Osteocyte (in vitro differentiated cells): ENCODE measurements at places on chromosomes 5 and 9. TPM values are rescaled to one million over a fixed set of nuclear protein-coding genes. Genes with fewer than 3 reads are reported as not detected.

DNA sequence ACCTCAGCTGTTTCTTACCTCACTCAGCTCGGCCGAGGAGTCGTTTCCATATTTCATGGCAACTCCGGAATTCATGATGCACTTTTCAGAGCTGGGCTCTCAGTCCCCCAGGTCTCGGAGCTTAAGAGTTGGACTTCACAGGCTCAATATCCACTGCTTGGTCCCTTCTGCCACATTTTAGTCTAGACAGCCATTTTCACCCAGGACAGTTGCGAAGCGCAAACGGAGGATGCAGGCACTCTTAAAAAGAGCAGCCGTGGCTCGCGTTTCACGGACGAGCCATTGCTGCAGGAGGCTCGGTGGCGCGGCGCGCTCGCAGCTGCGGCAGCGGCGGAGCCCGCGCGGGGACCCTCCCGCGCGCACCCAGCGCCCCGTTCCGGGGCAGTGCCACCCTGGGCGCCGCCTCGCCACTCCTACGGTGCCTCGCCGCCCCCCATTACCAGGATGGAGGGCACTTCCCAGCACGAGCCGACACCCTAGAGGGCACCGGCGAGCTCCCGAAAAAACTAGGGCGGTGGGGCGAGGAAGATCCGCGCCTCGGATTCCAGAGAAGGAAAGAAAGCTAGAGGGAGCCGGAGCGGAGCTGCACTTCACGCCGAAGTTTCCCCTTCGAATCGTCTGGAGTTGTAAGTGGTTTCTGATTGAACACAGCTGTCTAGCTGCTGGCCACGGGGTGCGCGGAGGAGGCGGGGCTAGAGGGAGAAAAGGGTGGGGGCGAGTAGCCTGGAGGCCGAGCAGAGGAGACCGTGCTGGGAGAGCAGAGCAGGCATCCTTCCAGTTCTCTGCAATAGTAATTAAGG lies 140.3 kb downstream of the TSSK1B start:
- H3K4me1 ChIP-seq, result peaks cover 20% of the 10 kb centered on the region
- DNase-seq, result peak; percentile 94
- H3K27me3 ChIP-seq, result peaks cover 2% of the 10 kb centered on the region
- peak overlapping the region; percentile 87 for H3K4me3 ChIP-seq
- no peaks in the 10 kb centered on the region for H3K36me3 ChIP-seq
- peak overlapping the region; percentile 95 for H3K27ac ChIP-seq

- no peak overlapping the region for H3K27ac ChIP-seq
- DNase-seq, result no peak
- H3K27me3 ChIP-seq, result no peaks in the 10 kb centered on the region
- H3K4me3 ChIP-seq, result no peak overlapping the region
- peaks cover 3% of the 10 kb centered on the region for H3K36me3 ChIP-seq
These were observed 121.1 kb downstream of the NUDT12 start for GRCh38 chr5:103441523-103441922.

- H3K27ac ChIP-seq, result no peak overlapping the region
- peaks cover 1% of the 10 kb centered on the region for H3K27me3 ChIP-seq
- no peaks in the 10 kb centered on the region for H3K36me3 ChIP-seq
These were observed 17.5 kb upstream of the OR13C9 start for GRCh38 chr9:104635456-104635855.

- no peak overlapping the region for H3K4me3 ChIP-seq
- no peak overlapping the region for H3K27ac ChIP-seq
- H3K4me1 ChIP-seq, result no peaks in the 10 kb centered on the region
- DNase-seq, result peak; percentile 63
- H3K36me3 ChIP-seq, result no peaks in the 10 kb centered on the region
- H3K27me3 ChIP-seq, result peaks cover 28% of the 10 kb centered on the region
These were observed 66.8 kb downstream of the RASGEF1C start for GRCh38 chr5:180142021-180142765.

DNA sequence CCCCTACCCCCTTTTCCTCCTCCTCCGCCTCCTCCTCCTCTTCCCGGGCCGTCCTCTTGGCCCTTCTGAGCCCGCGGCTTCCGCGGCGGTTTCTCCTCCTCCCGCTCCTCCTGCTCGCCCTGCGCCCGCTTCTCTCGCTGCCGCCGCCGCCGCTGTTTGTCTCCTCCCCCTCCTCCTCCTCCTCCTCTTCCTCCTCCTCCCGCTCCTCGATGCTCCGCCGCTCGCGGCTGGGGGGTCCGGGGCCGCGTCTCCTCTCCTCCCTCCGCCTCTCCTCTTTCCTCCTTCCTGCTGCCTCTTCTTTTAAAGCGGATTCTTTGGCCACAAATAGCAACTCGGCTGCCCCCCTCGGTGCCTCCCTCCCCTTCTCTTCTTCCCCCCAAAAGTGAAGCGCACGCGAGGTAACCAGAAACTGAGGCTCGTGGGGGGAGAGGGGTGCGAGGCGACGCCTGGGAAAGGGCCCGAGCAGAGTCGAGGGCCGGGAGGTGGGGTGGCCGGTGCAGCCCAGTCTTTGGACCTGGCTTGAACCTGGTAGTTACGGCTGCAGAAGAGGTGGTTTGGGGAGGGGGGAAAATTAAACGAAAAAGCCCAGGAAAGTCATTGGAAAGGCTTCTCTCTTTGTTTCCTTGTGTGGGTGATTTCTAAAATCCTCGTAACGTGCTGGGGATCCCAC lies 1058.5 kb upstream of the DMAC1 start:
- DNase-seq, result peak; percentile 85
- peak overlapping the region; percentile 69 for H3K4me3 ChIP-seq
- peaks cover 16% of the 10 kb centered on the region for H3K4me1 ChIP-seq
- no peak overlapping the region for H3K27ac ChIP-seq
- H3K36me3 ChIP-seq, result no peaks in the 10 kb centered on the region

- H3K4me3 ChIP-seq, result no peak overlapping the region
- no peak for DNase-seq
- peaks cover 23% of the 10 kb centered on the region for H3K36me3 ChIP-seq
- H3K27ac ChIP-seq, result no peak overlapping the region
- peaks cover 10% of the 10 kb centered on the region for H3K4me1 ChIP-seq
These were observed 12.9 kb downstream of the RALGDS start for GRCh38 chr9:133107961-133108793.

GRCh38 chr9:109258481-109259302 lies 62.2 kb downstream of the EPB41L4B start:
- no peak overlapping the region for H3K4me3 ChIP-seq
- DNase-seq, result no peak
- H3K4me1 ChIP-seq, result peaks cover 22% of the 10 kb centered on the region
- peaks cover 3% of the 10 kb centered on the region for H3K36me3 ChIP-seq

DNA sequence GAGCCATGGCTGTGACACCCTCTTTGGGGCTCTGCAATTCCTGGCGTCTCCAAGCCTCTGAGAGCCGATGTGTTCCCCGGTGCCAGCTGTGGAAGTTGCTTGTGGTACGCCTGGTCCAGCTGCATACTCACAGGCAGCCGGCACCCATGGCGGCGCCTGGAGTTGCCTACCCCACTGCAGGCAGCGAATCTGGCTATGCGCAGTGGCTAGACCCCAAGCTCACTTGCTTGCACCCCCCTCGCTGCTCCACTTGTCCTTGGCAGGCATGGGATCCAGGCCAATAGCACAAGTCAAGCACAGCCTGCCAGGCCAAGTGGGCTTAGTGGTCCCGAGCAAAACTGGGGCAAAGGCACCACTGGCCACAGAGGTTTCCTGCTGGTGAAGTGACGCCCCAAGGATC lies 24.7 kb upstream of the GABRA6 start:
- no peak overlapping the region for H3K4me3 ChIP-seq
- H3K27ac ChIP-seq, result no peak overlapping the region
- no peaks in the 10 kb centered on the region for H3K4me1 ChIP-seq
- no peak for DNase-seq
- H3K36me3 ChIP-seq, result no peaks in the 10 kb centered on the region
- H3K27me3 ChIP-seq, result no peaks in the 10 kb centered on the region

DNA sequence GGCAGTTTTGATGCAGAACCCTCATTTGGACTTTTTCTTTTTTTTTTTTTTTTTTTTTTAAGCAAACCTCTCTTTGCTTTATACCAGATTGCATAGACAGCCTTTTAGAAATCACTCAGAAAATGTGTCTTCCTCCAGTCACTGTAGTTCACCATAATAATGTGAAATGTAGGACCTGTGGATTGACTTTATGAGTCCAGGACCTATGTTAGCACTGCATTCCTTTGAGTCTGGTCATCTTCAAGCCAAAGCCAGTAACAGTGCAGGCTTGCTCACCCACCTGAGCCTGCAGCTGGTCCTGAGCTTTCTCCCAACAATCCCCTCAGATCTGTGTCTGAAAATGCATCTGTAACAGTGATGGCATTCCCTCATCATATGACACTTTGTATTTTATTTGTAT lies 110.7 kb upstream of the NFIL3 start:
- no peaks in the 10 kb centered on the region for H3K27me3 ChIP-seq
- no peak for DNase-seq
- no peak overlapping the region for H3K4me3 ChIP-seq
- no peak overlapping the region for H3K27ac ChIP-seq
- peaks cover 10% of the 10 kb centered on the region for H3K4me1 ChIP-seq

- peaks cover 3% of the 10 kb centered on the region for H3K4me1 ChIP-seq
- H3K27ac ChIP-seq, result no peak overlapping the region
- no peak for DNase-seq
These were observed 18.8 kb upstream of the FAM13B start for GRCh38 chr5:138051441-138052296.

DNA sequence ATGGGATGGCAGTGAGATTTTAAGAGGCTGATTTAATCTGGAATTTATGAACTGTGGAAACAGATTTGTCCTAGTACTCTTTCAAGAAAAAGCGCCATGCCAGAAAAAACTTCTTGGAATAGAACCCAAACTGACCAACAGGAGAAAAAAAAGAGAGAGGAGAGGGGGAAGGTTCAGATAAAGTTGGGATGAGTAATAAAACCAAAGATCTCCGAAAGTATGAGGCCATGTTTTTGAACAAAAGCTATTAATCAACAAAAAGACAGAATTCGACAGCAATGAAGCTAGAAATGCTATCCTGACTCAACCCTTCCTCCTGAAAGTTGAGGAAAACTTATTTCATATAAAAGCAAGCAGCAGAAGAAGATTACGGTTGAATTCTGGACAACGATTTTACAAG lies 135.5 kb downstream of the CEMIP2 start:
- no peak for DNase-seq
- no peak overlapping the region for H3K4me3 ChIP-seq
- H3K4me1 ChIP-seq, result no peaks in the 10 kb centered on the region
- H3K27ac ChIP-seq, result no peak overlapping the region

DNA sequence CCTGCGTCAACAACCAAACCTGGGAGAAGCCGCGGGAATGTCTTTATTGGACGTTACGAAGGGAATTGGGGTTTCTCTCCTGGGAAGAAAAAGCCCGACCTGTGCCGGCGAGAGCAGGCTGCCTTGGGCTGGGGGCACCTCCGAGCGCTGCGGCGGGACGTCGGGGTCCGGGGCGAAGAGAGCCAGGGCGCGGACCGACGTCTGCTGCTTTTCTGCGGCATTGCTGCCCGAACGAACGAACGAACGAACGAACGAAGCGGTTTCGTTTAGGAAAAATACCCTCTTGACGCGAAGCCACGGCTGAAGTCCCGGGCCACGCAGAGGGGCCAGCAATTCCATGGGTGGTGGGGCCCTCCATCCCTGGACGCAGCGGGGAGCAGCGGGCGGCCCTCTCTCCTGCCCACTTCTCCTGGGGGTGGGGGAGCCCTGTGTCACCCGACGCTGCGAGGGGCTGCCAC lies 4.8 kb upstream of the PITX1 start:
- H3K27me3 ChIP-seq, result peaks cover 82% of the 10 kb centered on the region
- peaks cover 7% of the 10 kb centered on the region for H3K4me1 ChIP-seq
- no peak overlapping the region for H3K4me3 ChIP-seq
- no peak overlapping the region for H3K27ac ChIP-seq

GRCh38 chr5:31496891-31497290 lies 35.0 kb downstream of the DROSHA start:
- H3K27ac ChIP-seq, result no peak overlapping the region
- H3K4me3 ChIP-seq, result no peak overlapping the region
- DNase-seq, result peak; percentile 64
- no peaks in the 10 kb centered on the region for H3K27me3 ChIP-seq

DNA sequence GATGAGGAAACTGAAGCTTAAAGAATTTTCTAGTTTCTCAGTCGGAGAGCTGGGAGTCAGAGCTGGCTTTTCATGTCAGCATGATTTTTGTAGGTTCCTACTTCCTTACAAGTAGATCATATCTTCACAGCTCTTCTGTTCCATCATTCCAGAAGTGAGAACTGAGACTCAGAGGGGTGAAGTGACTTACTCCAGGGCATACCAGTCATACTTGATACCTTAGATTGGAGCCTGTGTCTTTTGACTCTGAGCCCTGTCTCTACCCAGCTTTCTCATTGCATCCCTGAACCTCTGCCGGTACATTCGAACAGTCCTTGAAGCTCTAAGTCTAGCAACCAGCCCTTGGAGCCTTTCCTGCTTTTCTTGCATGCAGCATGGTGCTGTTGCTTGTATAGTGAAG lies 53.3 kb downstream of the MCCC2 start:
- no peaks in the 10 kb centered on the region for H3K4me1 ChIP-seq
- DNase-seq, result no peak
- H3K36me3 ChIP-seq, result peaks cover 36% of the 10 kb centered on the region

- no peak for DNase-seq
- peaks cover 33% of the 10 kb centered on the region for H3K4me1 ChIP-seq
- H3K27me3 ChIP-seq, result no peaks in the 10 kb centered on the region
- no peaks in the 10 kb centered on the region for H3K36me3 ChIP-seq
These were observed 113.5 kb upstream of the IL6ST start for GRCh38 chr5:56108246-56108645.

GRCh38 chr9:35464141-35465025 lies 25.5 kb upstream of the RUSC2 start:
- peaks cover 67% of the 10 kb centered on the region for H3K27me3 ChIP-seq
- no peak overlapping the region for H3K27ac ChIP-seq
- no peak overlapping the region for H3K4me3 ChIP-seq
- no peaks in the 10 kb centered on the region for H3K36me3 ChIP-seq
- H3K4me1 ChIP-seq, result no peaks in the 10 kb centered on the region
- no peak for DNase-seq

- peak overlapping the region; percentile 81 for H3K27ac ChIP-seq
- no peak for DNase-seq
- H3K4me3 ChIP-seq, result peak overlapping the region; percentile 87
- no peaks in the 10 kb centered on the region for H3K36me3 ChIP-seq
These were observed 813 bp upstream of the AGTPBP1 start for GRCh38 chr9:85742597-85742936.

Gene SPATA31D4
- total RNA-seq, result not detected in 2 replicates

Gene SLC27A6
- 0.26 TPM in 1 of 2 replicates, not detected in the other for total RNA-seq

Gene IFNA13
- not detected in 2 replicates for total RNA-seq
